Fibroblast of pulmonary artery (primary cell): ENCODE measurements at places on chromosomes 4 and X.
A peak's percentile ranks its signal among the peaks of the same experiment; 100 is the strongest.

DNA sequence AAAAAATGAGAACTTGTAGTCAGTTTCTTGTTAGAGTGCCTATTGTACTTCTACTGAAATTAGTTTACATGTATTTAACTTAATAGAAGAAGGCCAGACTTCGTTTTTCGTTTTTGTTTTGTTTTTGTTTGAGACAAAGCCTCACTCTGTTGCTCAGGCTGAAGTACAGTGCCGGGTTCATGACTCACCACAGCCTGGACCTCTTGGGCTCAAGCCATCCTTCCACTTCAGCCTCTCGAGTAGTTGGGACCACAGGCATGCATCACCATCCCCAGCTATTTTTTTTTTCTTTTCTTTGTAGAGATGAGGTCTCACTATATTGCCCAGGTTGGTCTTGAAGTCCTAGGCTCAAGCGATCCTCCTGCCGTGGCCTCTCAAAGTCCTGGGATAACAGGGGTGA, 793.9 kb downstream of the ADGRL3 start:
- peak; percentile 23 for DNase-seq

DNA sequence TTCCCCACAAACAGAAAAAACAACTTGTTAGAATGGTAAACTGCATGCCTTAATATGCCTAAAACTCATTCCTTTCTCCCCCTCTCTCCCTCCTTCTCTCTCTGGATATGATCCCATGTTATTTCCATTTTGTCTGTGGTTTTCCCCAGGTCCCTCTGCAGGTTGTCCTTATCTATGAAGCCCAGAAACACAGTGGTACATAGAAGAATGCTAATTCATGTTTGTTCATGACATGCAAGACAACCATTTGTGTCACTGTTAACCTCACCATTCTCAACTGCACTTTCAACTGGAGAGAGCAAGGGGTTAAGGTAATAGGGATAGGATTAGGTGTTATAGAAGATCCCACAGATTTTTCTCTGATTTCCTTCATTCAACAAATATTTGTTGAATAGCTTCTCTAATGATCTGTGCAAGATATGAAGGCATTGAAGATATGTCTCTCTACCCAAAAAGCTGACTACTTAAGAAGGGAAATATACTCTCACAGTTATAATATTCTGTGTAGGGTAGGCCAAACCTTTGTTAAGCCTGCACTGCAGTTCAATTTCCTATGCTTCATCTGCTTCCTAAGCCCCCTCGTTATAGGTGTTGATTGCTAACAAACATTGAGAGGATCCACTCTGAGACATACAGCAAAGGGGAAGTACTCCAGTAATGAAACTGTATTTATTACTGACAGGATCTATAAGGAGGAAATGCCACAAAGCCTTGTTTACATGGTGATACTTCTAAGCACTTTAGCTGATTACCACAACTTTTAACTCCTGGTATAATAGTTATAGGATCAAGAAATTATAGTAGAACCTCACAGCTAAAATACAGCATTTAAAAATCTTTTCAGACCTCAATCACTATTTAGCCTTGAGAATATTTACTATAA, 96.1 kb downstream of the FRYL start:
- no peak for DNase-seq

DNA sequence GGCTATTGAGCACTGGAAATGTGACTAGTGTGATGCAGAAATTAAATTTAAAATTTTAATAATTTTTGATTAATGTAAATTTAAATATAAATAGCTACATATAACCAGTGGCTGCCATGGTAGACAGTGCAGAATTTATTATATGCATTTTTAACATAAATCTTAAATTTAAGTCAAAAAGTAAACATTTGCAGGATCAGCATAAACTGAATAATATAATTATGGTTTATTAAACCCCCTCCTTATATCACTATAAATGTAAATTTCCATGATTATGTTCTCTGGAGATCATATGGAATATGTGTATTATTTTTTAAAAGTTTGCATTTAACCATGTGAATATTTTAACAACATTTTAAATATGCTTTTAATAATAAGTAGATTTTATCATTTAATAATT, 155.8 kb downstream of the TEX13C start:
- DNase-seq: no peak

DNA sequence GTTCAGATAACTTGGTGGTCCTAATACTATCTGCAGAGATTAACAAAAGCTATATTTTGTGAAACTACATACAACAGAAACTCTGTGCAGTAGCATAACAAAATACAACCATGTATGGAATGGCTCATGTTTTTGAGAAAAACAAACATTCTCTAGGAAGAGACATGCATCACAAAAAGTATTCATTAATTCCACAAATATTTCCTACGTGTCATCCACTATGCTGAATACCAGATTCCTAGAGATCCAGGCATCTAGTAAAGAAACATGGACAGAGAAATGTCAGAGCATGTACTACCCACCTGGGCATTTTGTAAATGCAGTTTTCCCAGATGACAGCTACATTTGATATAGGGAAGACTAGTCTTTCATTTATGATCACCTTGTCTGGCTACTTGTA, 248.1 kb downstream of the OPHN1 start:
- DNase-seq: no peak

DNA sequence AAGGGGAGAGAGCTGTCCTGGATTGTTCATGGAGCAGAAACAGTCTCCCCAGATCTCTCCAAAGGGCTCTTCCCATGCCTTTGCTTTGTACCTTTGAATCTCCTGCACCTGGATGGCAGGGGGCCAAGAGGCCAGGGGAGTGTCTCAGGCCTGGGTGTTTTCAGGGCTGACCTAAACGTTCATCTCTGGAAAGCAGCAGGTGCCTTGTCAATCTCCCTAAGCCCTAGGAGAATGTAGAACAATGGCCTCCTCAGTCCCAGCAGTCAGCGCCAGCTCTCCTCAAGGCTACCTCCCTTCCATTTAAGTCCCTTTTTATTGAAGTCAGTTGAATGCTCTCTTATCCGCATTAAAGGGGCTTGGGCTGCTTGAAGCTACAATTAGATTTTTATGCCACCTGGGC, 31.2 kb upstream of the NSUN7 start:
- no peak for DNase-seq

- DNase-seq: peak; percentile 21
Measured at GRCh38 chr4:6087669-6088341, 69.6 kb upstream of the C4orf50 start.

- no peak for DNase-seq
Measured at GRCh38 chrX:106903291-106903824, at the start of gene RIPPLY1. RIPPLY1 (minus strand) TSS chrX:106903341; CDS start chrX:106903287, 54 bp downstream.

DNA sequence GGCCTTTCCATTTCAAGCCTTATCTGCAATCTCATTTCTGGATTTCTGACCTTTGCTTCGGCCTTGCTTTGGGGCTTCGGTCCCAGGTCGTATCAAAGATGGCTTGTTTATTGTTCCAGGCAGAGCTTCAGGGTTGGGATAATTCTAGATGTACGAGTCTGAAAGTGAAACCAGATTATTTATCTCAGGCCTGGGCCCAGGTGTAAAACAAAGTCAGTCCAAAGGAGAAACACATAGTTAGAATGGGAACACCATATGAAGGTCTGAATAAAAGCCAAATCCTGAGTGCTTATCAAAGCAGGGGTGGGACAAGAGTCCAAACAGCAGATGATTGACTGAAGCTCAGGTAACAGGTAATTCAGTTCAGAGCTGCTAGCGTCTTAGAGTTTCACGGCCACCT, 17.1 kb downstream of the PRIMPOL start:
- no peak for DNase-seq

DNA sequence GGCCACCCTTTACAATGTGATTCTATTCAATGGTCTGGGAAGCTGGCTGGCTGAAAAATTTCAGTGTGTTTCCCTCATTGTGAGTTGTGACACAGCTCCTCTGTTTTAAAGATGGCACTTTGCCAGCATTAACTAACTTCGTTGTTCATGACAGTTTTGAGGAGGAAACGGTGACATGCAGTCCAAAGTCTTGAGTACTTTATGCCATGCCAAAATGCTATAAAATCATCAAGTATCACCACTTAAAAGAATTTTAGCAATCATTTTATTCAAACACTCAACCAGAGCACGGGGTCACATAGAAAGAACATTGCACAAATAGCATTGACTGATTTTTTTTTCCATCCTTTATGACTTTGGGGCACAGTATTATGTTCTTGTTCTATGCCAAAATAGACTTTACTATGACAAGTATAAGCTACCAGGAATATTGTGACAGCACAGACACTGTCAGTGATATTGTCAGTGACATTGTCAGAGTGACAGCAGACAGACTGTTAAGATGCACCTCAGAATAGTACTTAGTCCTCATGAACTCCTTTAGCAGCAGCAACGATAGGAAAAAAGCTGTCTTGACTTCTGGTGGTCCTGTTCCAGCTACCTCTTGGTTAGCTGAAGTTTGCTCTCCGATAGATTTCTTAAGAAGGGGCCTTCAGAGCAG, 46.7 kb downstream of the CXCL13 start:
- DNase-seq: peak; percentile 41

GRCh38 chr4:73679836-73680235, 59.6 kb upstream of the RASSF6 start:
- peak; percentile 75 for DNase-seq

DNA sequence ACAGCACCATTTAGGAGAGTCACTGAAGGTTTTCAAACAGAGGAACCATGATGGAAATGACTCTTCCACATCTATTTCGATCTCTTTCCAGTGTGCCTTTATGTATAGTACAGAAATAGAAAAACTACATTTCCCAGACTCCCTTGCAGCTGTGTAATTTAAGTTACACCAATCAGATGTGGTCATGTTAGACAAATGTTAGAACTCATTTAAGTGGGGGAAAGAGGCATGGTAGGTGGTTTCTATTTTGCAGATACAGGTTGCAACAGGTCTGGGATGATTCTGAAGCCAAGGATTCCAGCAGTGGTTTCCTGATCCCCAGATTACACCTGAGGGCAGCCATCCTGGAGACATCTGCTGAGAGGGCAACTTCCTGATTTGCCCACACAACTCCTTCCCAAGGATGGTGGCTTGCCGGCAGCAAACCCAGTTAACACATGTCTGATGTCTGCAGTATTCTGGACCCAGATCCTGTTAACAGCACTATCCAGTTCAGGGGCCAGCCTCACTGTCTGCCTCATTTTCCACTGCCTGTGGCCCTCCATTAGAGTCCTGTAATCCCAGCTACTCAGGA, 38.7 kb upstream of the PDK3 start:
- DNase-seq: peak; percentile 17

- no peak for DNase-seq
Measured at GRCh38 chrX:33129607-33130006, 81.7 kb downstream of the DMD start.

DNA sequence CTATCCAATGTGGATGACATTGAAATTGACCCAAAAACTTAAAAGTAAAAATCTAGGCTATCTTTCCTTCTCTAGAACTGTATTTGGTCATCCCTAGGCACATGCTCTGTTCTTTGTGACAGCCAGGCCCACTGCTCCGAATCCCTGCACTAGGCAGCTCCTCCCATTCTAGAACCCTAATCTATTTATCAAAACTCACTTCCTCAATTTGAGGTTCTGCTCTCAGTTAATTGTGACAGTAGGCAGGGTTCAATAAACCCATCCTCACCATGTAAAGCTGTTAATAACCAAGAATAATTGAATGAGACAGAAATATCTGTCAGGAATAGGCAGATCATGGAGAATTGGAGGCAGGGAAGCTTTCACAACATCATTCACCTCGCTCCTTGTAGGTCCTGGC, 51.9 kb upstream of the IRF2 start:
- no peak for DNase-seq

GRCh38 chr4:89334311-89334710, 26.7 kb upstream of the GPRIN3 start:
- DNase-seq: no peak

- DNase-seq: no peak
Measured at GRCh38 chrX:13732246-13733067, 2.0 kb downstream of the TRAPPC2 start.

DNA sequence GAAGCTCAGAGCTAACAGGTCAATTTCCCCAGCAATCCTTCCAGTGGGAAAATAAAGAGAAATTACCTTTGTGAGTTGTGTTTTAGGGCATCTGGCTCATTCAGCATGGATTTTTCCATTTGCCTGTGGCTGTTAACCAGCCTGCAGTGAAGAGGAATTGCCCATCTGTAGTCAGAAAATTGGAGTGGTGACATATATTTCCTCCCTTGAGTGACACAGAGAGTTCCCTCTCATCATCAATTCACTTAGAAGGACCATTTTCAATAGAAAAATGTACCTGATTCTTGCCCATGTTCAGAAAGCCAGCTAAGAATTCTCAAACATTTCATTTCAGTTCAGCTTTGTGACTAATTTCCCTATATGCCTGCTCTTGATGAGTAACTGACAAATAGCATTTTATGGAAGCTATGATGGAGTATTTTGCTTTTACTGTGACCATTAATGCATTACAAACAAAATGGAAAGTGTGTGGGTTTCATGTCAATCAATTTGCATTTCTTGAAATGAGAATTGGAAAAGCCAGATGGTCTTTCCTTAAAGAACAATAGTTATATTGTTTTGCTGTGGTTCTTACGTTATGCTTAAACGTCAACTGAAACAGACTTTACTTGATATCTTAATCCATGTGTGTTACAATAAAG, 155.8 kb downstream of the NWD2 start:
- no peak for DNase-seq

DNA sequence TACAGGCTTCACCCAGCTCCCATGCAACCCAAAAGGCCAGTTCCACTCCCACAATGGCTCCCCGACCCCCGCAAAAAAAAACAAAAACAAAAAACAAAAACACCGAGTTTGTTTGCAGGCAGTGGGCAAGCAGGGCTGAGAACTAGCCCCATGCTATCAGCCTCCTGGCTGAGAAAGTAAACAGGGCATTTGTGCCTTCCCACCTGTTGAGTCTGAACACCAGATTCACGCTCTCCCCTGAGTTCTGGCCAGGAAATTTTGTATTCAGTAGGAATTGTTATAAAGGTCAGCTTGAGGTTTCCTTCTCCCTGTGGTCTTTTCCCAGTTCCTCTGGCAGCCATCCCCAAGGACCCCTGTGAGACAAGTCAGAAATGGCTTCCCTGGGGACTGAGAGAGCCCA, 1066.5 kb downstream of the GLUD2 start:
- DNase-seq: no peak

DNA sequence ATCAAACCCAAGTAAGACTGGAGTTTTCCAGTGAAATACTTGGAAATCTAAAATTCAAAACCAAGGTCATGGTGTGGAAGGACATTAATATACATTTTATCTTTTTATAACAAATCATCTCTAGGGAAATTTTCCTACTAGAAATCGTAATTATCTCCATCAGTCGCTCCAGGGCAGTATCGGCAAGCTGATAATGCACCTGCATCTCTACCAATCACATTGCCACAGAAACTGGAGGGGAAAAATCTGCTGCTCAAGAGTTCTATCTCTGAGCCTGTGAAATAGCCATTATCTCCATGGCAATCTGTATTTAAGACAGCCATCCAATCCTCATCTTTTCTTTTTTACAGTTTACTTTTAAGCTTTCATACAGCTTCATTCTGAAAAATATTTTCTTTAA, 538.3 kb upstream of the GALNT7 start:
- no peak for DNase-seq
